ENCODE measurements at places on chromosomes 12 and 14. TPM values are rescaled to one million over a fixed set of nuclear protein-coding genes. Genes with fewer than 3 reads are reported as not detected.

Gene RAD51B
- total RNA-seq, result 4.1 TPM

DNA sequence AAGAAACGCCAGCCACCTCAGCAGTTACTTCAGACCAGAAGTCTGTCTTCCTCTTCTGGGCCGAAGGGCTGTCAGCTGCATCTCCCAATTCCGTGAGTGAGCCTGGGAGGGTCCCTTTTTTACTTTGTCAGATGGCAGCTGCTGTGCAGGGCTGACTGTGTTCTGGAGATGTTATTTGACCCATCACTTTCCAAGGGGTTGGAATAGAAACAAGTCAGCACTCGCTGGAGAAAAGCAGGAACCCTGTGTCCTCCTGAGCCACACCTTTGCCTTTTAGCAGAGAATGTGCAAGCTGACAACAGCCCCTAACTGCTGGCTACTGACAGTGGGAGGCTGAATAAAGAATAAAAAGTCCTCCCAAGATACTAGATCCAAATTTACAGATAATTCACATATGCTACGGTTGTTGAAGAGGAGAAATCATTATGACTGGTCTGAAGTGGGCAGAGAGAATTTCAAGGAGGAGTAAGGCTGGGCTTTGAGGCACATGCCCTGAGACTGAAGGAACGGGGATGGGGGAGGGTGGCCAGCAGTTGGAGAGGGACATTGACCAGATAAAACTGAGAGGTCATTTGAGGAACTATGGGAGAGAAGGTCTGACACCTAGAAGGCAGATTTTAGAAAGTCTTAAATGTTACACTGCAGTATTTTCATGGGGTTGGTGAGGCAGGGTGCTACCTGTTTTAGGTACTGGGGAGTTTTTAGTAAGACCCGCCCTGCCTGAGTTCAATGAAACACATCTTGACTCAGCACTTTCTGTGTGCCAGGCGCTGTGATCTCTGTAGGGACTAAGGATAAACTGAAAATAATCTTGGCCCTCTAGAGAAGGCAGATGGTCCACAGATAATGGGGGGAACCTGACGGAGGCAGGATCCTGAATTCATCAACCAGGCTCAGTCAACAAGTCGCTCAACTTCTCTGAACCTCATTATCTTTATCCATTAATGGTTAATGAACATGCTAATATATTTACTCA is 27.4 kb downstream of the FAM234B start:
- no peak for DNase-seq

GRCh38 chr12:42208574-42208973 is 29.5 kb downstream of the YAF2 start:
- no peak for DNase-seq

DNA sequence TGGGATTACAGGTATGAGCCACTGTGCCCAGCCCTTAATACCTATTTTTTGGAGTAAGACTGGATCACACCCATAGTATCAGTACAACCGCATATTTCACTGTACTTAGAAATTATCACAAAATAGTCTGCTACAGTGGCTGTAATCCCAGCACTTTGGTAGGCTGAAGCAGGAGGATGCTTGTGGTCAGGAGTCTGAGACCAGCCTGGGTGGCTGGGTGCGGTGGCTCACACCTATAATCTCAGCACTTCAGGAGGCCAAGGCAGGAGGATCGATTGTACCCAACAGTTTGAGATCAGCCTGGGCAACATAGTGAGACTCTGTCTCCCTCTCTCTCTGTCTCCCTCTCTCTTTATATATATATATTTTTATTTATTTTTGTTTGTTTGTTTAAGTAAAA is 5.9 kb downstream of the SPTLC2 start:
- no peak for DNase-seq

Gene NDUFB1
- total RNA-seq, result 635 TPM

GRCh38 chr12:74482115-74482514 is 55.5 kb upstream of the ATXN7L3B start:
- DNase-seq, result no peak

- DNase-seq, result no peak
Observed at GRCh38 chr14:104054222-104054905, 31.1 kb upstream of the ASPG start.

Gene ANKRD33
- total RNA-seq, result not detected

- DNase-seq, result no peak
Observed at GRCh38 chr12:4855121-4855924, 54.4 kb upstream of the KCNA1 start.

Gene MGP
- total RNA-seq, result 369 TPM

- no peak for DNase-seq
Observed at GRCh38 chr12:98504368-98504617, 11.1 kb upstream of the TMPO start.

Gene IAPP
- total RNA-seq, result not detected
